ENCODE measurements at places on chromosomes 1 and 21.

- DNase-seq: no peak
Measured at GRCh38 chr1:54277451-54278341, 77.7 kb downstream of the MRPL37 start.

DNA sequence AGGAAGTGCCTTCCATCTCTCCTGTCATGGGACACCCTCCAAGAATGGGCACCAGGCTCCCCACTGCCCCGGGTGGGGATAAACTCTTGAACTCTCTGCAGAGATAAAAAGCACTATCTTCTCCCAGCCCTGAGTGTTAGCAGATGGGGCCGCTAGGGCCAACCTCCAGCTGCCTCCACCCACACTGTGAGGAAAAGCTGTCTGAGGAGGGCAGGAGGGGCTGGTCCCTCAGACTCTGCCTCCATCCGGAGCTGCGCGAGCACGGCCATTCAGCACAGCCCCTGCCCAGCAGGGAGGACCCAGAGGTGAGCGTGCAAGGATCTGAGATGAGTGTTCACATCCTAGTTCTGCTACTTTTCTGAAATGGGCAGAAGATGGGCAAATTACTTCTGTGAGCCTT, 51.8 kb upstream of the TRABD2B start:
- no peak for DNase-seq

DNA sequence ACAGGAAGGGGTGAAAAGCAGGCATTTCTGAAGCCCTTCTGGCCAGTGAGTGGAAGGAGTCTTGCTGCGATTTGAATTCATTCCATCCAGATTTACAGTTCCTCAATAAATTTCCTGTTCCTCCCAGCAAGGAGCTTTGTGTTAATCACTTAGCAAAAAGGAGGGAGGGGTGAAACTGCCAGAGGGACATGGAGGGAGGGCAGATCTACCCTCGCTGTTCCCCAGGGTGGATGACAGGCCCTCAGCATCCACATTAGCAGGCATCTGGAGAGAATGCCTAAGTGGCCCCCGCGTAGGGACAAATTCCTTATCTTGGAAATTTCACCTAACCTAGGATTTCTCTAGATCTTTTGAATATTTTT, 1.2 kb downstream of the ETV3 start:
- no peak for DNase-seq

DNA sequence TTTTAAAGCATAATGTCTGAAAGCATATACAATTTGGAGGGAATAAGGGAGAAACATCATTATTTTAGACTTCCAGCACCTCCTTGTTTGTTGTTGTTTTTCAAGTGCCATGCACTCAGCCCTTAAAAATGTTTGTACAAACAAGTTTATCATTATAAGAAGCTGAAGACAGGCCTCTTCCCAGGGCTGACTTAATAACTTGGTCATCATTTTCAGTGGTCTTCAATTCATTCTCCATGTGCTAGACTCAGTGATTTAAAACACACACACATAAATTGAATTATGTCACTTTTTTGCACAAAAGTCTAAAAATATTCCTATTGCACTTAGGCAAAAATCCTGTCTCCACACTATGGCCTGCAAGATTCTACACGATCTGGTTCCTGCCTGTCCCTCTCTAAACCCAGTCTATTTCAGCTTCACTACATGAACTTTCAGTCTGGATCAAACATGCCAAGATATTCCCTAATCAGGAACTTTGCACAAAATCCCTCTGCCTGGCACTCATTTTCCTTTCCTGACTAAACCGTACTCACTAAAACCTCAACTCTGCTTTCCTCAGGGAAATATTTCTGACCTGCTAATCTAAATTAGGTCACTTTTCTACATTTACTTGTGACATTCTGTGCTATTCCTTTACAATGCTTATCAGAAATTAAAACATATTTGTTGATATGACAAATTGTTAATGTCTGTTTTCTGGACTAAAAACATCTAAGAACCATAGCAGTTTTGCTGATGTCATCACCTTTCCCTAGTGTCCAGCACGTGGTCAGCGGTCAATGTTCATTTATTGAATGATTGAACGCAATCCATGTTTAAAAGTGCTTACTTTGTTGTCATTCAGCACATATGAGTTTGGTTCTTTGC, 14.8 kb upstream of the GBP5 start:
- DNase-seq: no peak

DNA sequence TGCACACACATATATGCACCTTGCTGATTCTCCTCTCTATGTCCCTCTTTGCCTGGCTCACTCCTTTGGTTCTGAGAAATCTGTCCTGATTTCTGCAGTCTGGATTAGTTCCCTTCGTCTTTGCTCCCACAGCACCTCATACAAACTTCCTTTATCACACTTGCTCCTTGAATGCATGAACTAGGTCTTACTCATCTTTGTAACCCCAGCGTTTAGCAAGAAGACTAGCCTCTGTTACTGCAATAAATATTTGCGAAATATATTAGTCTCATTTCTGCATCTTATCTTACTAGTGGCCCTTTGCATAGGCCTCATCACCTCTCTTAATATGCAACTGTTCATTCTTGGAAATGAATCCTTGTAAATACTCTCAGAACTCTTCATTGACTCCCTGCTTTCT, 11.4 kb downstream of the SMYD2 start:
- no peak for DNase-seq

- DNase-seq: no peak
Measured at GRCh38 chr1:190507357-190507756, 29.7 kb upstream of the BRINP3 start.

DNA sequence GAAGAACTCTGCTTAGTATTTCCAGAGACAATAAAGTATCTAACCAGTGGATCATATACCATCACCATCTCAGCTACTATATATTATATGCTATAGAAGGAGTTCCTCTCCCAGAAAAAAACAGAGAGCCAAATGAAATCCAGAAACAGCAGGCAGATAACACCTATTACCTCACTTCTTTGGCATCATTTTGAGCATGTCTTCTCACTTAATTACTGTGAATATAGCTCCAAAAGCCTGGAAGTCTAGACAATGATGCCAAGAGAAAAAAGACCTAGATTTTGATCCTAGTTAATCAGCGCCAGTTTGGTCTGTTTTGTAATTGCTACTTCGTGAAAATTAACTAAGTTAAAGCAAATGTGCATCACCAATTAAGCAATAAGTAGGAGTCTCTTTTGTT, 131.3 kb downstream of the EIF4G3 start:
- DNase-seq: no peak

DNA sequence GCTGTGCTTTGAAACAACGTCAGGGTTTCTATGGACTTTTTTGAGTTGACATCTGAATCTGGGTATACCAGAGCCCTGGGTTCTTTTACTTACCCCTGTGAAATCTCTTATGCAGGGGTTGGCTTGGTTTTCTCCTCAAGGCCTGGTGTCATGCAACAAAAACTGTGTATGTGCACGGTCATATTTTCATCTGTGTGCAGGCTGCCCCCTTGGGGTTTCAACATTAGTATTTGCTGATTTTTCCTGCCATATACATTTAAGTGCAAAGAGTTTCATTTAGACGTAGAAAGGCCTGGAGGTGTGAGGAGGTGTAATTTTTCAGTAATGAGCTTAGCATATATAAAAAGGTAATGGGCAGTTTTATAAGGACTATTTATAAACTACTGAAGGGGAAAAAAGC, 22.0 kb upstream of the ZBTB18 start:
- no peak for DNase-seq

DNA sequence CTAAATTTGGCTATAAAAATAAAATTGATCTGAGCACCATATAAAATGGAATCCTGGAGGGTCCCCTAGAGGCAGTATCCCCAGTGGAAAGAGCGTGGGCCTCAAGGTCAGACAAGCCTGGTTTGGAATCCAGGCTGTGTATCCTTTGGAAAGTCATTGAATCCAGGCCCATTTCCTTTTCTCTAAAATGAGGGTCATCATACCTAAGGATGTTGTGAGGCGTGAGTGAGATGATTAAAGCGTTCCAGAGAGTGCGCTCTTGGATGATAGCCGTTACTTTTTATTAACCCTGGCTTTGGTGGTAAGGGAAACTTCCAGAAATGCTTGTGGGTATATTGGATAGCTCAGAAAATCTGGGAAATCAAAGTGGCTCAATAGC, 683 bp upstream of the ZNF436 start:
- no peak for DNase-seq

DNA sequence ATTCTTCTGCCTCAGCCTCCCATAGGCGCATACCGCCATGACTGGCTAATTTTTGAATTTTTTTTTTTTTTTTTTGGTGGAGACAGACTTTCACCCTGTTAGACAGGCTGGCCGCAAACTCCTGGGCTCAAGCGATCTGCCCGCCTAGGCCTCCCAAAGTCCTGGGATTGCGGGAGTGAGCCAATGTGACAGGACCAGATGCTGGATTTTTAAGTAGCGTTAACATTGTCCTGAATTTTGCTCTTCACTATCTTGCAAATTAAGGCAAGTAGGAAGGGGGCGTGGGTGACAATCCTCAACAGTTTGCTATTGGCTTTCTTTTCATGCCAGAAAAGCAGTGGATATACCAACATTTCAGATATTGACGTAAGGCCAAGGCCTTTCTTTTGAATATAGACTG, 49.7 kb upstream of the TSNAX start:
- DNase-seq: no peak

DNA sequence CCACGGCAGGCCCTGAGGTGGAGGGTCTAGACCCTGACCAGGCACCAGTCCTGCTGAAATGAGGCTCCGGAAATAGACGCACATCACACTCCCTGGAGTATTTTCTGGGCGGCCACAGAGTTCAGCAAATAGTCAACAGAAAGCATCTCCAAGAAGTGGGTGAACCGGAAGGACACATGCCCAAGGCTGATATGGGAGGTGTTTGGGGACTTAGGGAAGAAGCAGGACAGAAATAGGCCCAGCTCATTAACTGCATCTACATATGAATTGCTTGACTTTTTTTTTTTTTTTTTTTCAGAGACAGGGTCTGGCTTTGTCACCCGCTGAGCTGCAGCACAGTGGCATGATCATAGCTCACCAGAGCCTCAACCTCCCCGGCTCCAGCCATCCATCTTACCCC, 36.5 kb upstream of the GPR157 start:
- DNase-seq: no peak

DNA sequence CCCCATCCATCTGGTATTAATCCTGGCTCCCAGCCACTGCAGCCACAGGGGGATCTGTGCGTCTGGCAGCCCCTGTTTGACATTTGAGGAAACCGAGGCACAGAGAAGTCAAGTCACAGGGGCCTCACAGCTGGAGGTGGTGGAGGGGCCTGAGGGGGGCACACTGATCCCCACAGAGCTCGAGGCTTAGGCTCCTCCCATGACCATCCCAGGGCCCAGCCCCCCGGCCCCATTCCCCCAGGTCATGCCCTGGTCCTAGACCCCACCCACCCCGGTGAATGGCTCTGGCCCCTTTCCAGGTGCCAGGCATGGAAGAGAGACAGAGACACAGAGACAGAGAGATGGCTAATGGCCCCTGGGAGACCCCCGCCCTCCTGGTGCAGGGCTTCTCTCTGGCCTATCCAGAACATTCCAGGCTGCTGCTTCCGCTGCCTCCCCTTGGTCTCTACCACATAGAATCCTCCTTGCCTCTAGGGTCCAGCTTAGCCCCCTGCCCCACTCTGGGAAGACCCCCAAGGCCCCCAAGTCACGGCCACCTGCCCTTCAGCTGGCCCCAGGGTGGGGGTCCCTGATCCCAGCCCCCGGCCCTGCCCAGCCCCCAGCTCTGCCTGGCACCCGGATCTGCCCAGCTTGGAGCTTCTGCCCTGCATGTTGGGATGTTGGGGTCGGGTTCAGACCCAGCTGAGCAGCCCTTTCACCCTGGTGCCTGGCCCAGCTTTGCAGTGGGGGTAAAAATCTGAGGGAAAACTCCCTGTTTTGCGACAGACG, 29.2 kb upstream of the LRRC3 start:
- no peak for DNase-seq

DNA sequence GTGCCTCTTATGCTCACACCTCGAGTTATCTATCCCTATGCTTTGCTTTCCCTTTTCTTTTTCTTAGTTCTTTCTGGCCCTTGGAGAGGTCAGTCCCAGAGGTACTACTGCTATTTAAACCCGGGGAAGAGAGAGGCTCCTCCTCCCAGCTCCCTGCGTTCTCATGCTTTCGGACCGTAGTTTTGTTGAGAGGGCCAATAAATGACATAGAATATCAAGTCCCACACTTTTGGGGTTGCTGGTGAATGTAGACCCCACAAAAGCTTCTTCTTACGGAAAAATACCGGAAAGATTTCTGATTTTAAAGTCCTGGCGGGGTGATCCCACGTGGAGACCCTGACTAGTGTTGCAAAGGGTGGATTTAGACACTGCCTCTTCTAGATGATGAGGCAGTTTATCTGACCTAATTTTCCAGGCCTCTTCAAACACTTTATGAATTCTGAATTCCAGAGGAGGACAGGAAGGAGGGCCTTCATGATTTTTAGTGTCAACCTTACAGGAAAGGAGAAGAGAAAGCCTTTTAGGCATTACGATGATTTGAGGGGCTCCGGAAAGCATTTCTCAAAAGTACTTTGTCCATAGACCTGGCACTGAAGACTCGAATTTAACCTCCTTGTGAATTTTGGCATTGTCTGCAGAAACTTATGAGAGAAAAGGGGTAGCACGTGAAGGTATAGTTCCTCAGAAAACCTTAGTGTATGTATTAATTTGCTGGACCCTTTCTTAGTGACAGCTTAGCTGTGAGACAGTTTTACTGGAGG, 694 bp downstream of the TMEM167B start:
- DNase-seq: no peak

GRCh38 chr1:195738966-195739650, 869.1 kb downstream of the KCNT2 start:
- no peak for DNase-seq

GRCh38 chr1:152419917-152420316, 5.9 kb upstream of the CRNN start:
- no peak for DNase-seq

GRCh38 chr1:74822851-74823401, 90.0 kb downstream of the TYW3 start:
- DNase-seq: no peak

DNA sequence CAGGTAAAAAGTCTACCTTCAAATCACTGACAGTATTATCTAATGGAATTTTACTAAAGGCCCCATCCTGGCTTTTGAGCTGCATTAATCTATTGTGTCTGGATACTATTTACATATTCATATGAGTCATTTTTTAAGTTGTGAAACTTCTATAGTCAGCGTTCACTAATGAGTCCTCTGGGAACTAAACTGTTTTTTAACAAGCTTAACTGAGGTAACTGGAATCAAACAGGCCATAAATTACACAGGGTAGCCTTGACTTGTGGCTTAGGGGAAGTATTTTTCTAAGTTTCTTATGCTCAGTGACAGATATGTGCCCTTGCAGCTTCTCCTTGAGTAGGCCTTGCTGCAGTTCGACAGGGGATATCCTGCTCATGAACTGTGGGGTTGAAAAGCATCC, 68.8 kb downstream of the JMJD4 start:
- no peak for DNase-seq

GRCh38 chr1:33348194-33348593, 27.3 kb upstream of the A3GALT2 start:
- DNase-seq: no peak
